ENCODE measurements at places on chromosomes 7 and 10.

GRCh38 chr7:140640727-140641523, at the start of gene DENND2A:
TSS of gene DENND2A (minus strand) at chr7:140640813. CDS start at chr7:140602397, 38,416 bp downstream.
- no peak for DNase-seq

GRCh38 chr10:100403734-100404133, 56.7 kb downstream of the SCD start:
- DNase-seq, result no peak

DNA sequence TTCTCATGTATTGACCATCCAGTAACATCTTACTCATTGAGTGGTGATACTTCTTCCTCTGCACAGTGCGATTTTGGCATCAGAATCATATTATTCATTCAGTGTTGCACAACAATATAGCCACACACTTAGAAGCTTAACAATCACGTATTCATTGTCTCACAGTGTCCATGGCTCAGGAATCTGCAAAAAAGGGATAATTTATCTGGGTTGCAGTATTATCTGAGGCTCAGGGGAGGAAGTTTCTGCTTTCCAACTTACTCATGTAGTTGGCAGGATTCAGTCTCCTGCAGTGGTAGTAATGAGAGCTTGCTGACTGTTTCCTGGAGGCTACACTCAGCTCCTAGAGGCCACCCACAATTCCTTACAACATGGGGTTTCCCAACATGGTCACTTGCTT, 803.6 kb downstream of the SORCS1 start:
- DNase-seq, result no peak

DNA sequence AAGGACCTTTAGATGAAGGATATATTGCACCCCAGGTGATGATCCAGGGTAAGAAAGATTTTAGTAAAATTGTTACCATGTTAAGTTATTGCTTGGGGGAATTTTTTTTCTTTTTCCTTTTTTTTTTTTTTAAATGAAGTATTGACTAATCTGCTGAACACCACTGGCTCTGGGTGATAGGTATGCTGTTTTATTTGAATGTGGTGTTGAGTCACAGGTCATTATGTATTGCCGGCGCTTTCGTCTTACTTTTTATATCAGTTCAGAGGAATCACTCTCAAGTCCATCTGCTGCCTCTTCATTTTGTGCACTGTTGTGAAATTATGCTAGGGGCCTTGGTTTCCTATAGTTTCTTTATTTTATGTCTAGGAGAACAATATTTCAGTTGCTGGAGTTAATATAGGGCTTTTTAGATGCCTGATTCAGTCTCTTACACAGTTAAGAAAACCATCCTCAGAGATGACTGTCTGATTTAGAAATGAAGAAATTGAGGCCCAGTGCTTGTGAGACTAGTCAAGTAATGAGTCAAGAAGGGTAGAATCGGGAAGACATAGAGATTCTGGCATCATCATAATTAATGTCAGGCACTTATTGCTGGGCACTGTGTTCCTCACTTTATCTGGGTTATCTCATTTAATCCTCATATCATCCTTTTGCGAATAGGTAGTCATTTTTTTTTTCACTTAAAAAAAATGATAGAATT, 38.7 kb downstream of the NRF1 start:
- DNase-seq, result no peak

DNA sequence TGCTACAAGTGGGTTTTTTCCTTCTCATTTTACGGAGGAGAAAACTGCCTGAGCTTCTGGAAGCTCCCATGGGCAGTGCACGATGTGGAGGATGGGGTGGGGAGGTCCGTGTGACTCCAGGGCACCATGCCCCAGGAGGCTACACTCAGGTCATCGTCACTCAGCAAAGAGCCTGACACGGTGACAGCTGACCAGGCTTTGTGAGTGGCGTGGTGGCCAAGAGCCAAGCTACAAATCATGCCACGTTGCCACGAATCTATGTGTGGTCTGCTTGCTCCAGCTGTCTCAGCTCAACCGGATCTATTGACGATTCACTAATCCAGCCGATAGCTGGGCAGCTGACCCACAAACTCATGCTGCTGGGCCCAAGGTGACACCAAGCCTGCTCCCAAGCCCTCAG, 27.6 kb upstream of the C10orf71 start:
- DNase-seq, result no peak

GRCh38 chr7:82685214-82685613, 241.6 kb upstream of the CACNA2D1 start:
- no peak for DNase-seq
